CD4-positive, alpha-beta T cell treated with Interleukin-15 for 1 hour (primary cell): ENCODE measurements at places on chromosomes 5 and 9.

GRCh38 chr5:35308421-35308820, 78.1 kb upstream of the PRLR start:
- DNase-seq, result no peak

GRCh38 chr9:34384368-34385165, 7.9 kb upstream of the MYORG start:
- no peak for DNase-seq

- peak; percentile 29 for DNase-seq
These were observed 505 bp downstream of the SPTAN1 start for GRCh38 chr9:128552744-128553440.

- no peak for DNase-seq
These were observed 22.2 kb downstream of the CDC37L1 start for GRCh38 chr9:4701526-4701925.

GRCh38 chr5:115815006-115815692, 1.3 kb downstream of the CDO1 start:
- DNase-seq, result no peak

GRCh38 chr5:1681955-1682354, 117.7 kb downstream of the MRPL36 start:
- DNase-seq, result no peak

DNA sequence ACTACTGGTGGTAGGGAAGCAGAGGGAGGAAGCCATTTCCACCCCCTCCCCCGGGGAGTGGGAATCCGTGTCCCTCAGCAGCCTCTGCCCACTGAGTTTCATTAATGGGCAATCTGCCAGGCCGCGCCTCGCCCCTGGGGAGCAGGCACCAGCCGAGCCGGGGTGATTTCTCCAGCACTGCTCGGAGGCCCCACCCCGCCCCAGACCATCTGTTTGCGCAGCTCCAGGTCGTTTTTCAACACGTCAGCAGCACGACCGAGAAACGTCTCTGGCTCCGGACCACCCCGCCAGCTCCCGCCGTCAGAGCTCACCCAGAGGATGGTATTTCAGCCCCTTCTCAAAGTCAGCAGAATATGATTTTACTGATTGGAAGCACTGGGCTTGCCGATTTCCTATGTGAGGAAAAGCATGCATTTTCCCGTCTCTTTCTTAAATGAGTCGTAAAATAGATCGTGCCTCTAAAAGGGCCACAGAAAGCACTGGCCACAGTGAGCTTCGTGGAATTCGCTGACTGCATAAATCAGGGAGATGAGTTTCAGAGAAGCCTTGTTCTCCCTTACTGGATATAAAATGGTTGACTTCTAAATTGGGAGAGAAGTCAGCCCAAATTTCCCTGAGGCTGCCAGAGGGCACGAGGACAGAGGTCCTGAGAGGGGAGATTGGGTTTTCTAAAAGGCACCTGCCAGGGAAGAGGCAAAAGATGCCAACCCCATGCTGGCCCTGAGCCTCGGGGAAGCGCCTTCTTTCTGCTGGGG, 47.0 kb downstream of the OLFM1 start:
- no peak for DNase-seq

- no peak for DNase-seq
These were observed 37.6 kb downstream of the KIF24 start for GRCh38 chr9:34291423-34291822.

DNA sequence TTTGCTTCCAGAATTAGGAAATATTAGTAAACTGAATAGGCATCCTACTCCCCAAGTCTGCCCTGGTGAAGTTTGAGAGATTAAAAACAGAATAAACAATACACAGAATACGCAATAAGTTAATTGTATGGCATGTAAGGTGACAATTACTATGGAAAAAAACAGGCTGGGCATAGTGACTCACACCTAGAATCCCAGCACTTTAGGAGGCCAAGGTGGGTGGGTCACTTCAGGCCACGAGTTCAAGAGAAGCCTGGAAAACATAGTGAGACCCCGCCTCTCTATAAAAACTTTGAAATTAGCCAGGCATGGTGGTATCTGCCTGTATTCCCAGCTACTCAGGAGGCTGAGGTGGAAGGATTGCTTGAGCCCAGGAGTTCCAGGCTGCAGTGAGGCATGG, 64.2 kb upstream of the SUSD1 start:
- no peak for DNase-seq

DNA sequence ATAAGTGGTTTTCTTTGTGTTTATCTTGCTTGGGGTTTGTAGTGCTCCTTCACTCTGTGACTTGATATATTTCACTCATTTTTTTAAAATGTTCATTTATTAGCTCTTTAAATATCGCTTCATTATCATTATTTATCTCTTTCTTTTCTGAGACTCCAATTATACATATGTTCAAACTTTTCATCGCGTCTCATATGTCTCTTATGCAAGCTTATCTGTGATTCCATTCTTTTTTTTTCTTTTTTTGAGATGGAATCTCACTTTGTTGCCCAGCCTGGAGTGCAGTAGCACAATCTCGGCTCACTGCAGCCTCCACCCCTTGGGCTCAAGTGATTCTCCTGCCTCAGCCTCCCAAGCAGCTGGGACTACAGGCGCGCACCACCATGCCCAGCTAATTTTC, 73.9 kb upstream of the GABRP start:
- no peak for DNase-seq

DNA sequence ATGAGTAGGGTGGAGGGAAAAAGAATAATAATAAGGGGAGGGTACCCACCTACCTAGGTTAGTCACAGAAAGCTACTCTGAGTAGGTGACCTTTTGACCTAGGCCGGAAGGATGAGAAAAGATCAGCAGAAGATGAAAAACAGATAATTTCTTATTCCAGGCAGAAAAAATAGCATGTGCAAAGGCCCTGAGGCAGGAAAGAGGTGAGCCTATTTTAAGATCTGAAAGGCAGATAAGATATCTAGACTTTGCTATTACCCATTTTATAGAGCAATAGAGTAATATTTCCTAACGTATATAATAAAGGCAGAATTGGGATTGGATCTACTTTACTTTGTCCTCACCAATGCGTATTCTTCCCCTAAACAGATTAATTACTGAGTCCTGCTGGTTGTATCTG, 393.9 kb upstream of the MPDZ start:
- no peak for DNase-seq

- no peak for DNase-seq
These were observed 74.5 kb downstream of the CDKN2A start for GRCh38 chr9:21919377-21920362.

DNA sequence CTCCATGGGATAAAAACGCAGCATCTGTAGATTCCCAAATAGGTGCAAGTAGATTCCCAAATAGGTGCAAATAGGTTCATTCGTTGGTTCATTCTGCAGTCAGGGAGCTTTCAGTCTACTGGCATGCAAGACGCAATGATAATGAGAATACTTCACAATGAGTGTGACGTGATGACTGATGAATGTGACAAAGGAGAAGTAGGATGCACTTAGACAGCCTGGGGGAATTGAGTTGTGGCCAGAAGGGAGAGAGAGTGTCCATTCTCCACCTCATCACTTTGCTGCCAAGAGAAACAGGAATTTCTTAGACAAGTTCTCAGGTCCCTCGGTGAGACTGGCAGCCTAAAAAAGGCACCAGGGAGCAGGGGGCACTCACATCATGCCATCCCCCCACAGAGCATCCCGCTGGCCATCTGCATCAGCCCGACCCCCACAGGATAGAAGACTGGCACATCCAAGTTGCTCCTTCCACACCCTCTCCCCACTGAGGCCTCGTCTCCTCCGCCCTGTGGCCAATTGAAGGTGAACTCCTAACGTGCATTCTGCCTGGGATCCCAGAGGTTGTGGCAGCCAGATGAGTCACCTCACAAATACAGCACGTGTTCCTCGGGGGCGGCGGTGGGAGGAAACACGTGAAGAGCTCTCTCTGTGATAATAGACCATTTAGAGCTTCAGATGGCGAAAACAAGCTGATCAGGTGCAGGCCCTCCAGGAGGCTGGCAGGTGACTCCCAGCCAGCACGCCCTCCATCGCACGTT, 19.9 kb upstream of the KCNIP1 start:
- DNase-seq, result no peak

DNA sequence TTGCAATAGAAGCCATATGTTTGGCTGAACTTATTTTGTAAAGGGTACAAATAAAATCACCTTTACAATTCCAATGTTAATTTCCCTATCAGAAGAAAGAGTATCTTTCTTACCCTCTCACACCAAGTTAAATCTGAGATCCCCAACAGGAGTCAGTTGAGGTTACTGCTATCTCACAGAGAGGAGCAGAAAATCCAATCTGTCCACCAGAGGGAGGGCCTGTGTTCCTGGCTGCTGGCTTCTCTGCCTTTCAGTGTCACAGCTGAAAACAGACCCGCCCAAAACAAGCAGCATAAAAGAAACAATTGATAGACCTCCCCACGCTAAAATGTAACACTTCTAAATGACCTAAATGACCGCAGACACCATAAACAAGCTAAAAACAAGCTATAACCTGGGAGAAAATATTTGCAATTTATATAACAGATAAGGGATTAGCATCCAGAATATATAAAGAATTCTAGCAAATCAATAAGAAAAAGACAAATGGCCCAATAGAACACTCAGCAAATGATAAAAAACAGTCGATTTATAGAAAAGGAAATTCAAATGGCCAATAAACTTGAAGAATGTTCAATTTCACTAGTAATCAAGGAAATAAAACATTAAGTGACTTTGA, 24.5 kb upstream of the MVB12B start:
- DNase-seq, result peak; percentile 50

GRCh38 chr5:65760504-65761275, 38.7 kb downstream of the NLN start:
- DNase-seq, result peak; percentile 58

- DNase-seq, result no peak
These were observed 12.6 kb downstream of the CHMP5 start for GRCh38 chr9:33277484-33277883.

- peak; percentile 58 for DNase-seq
These were observed at the start of gene ANXA1 for GRCh38 chr9:73151653-73152542. Gene ANXA1, plus strand, starts transcription at chr9:73151865. Its CDS starts 6,671 bp downstream, at chr9:73158536.

GRCh38 chr9:971901-972500, 4.5 kb upstream of the DMRT3 start:
- no peak for DNase-seq

GRCh38 chr9:17064558-17064957, 70.3 kb upstream of the CNTLN start:
- DNase-seq, result no peak

DNA sequence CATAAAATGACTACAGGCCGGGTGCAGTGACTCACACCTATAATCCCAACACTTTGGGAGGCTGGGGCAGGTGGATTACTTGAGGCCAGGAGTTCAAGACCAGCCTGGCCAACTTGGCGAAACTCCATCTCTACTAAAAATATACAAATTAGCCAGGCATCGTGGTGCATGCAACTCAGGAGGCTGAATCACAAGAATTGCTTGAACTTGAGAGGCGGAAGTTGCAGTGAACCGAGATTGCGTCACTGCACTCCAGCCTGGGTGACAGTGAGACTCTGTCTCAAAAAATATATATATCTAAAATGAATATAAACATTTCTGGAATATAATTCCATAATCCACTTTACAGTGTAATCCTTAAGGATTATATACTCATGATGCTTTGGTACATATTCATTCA, 66.5 kb downstream of the TEX10 start:
- DNase-seq, result no peak

DNA sequence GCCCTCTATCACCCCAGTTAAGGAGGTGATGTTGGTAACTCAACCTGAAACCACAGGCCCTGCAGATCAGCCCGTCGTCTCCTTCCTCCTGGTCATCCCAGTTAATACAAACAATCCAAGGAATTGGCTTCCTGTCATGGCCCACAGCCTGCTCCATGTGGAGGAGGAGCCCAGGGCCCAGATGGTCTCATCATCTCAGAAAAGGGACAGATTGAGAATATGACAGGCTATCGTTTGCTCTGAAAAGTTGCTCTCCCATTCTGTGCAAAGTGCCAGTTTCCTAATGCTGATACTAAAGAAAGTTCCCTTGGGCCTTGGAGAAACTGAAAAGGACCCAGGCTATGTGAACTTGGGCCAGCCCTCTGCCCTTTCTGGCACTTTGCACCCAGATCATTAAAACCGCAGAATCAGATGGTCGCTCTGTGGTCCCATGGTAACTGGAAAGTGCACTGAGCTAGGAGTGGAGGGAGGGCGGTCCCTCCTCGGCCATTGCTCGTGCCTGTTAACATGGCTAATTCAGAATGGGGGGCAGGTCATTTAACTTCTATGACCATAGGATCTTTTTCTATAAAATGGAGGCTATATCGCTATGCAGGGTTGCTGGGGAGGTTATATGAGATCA, 675 bp upstream of the SPAAR start:
- DNase-seq, result no peak

DNA sequence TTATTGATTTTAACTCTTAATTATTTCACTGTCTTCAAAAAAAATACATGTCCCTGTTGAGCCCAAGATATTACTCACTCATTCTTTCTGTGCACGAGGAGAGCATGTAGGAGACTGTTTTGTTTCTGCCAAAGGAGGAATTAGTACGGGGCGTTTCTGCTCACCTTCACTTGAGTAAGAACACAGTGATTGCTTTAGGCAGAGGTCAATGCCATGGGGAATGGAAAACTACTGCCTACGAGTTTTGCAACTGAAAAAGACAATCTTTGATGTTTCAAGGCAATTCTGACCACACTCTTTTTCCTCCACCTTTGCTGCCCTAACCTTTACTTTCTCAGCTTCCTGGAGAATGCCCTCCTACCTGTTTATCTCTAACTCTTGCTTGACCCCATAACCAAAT, 109.4 kb downstream of the CCDC192 start:
- no peak for DNase-seq

DNA sequence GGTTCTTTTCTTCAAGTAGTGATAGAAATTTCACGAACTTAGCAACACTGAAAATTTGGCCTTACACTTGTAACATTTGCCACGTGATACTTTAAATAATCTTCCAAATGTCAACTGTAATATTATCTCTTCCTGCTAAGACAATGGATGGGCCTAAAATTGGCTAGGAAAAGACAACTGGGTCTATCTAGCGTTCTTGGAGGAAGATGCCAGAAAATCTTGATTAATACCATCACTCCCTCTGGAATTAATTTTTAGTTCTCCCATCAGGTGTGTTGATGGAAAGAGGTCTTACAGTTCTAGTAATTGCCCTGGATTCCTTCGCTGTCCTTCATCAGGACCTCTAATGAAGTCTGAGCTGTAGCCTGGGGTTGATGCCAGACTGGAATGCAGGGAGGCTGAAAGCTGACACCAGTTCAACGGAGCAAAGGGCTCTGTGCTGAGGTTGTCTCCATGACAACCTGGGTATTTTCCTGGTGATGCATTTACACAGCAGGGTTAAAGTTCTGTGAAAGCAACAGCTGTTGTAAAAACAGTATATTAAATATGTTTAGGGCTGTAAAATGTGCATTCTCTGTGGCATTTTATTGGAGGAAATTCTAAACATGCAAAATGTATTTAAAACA, 92.3 kb downstream of the GAS1 start:
- no peak for DNase-seq
